SW 1271 (cell line): ENCODE measurements at places on chromosomes 1 and 21.

GRCh38 chr1:38084113-38084512 is 37.5 kb upstream of the POU3F1 start:
- DNase-seq: no peak

DNA sequence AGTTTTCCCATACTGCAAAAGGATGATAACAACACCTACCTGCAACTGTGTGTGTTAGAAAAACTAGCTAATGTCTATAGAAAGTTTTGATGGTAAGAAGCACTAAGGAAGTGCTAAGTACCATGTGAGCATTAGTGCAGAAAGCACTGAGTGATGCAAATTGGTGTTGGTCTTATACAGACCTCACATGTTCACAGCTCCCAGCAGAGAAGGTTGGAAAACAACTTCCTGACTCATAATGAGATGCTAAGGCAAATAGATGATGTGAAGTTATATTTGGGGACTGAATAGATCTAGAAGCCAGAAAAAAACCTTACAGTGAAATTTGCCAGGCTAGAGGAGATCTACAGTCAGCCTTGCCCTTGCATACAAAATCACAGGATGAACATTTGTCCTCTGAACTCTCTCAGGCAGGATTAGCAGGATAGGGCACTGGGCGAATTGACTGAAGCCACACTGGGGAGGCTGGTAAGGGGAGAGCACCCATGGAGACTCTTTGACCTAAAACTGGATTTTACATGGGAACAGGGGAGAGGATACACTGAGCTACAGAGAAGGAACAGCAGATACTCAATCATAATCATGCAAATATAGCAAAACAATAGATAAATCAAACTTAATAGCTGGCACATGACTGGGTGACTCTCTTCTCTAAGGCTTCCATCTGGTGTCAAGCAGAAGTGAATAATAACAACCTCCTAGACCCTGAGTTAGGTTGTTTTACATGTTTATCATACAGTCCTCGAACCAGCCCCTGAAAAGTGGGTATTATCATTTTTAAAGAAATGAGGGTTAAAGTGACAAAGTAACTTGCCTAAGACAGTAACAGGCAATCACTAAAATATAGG is 61.3 kb downstream of the ASTN1 start:
- no peak for DNase-seq

DNA sequence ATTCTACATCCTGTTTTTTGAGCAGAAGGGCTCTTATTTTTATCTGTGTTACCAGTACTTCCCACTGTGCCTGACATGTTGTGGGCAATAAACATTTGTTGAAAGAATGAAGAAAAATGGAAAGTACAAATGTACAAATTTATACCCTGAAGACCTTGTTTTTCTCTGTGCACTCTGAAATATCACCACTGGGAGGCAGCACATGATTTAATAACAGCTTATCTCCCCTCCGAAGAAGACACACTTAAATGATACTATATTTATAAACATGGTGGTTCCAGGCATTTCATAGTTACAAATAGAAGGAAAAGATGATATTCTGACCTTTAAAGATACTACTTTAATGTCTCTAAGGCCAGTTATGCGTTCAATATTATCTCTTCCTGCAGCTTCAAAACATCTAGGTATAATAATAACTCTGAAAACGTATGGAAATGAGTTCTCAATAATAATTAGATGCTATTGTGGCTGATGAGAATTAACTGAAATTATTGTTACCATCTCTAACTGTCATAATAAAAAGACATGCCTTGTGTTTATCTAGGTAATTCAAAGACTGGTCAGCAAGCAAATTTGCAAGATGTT is 12.8 kb downstream of the DYNLT5 start:
- DNase-seq: peak; percentile 32

DNA sequence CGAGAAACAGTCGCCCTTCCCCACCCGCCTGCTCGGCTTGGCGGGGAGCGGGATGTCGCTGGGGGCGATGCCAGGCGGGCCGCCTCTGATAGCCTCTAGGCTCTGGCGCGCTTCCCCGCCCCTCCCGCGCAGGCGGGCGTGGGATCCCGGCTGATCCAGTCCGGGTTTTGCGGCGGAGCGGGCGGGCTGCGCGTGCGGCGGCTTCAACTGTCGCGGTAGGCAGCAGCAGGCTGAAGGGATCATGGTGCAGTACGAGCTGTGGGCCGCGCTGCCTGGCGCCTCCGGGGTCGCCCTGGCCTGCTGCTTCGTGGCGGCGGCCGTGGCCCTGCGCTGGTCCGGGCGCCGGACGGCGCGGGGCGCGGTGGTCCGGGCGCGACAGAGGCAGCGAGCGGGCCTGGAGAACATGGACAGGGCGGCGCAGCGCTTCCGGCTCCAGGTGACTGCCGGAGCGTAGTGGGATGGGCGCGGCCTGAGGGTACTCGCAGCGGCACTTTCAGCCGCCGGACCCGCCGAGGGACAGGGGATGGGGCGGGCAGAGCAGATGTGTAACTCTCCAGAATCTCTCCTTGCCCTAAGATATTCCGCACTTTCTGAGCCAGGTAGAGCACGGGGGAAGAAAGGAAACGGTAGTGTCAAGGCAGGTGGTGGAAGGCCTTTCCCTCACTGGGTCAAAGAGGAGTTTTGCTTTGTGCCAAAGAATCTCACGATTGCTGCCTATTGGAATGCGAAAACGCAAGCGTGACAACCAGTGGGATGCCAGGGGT is at the start of gene FAAH:
Gene FAAH (plus strand): TSS at position 210 of the 764 bp plus-strand sequence. CDS start 32 bp downstream, at position 242.
- no peak for DNase-seq

DNA sequence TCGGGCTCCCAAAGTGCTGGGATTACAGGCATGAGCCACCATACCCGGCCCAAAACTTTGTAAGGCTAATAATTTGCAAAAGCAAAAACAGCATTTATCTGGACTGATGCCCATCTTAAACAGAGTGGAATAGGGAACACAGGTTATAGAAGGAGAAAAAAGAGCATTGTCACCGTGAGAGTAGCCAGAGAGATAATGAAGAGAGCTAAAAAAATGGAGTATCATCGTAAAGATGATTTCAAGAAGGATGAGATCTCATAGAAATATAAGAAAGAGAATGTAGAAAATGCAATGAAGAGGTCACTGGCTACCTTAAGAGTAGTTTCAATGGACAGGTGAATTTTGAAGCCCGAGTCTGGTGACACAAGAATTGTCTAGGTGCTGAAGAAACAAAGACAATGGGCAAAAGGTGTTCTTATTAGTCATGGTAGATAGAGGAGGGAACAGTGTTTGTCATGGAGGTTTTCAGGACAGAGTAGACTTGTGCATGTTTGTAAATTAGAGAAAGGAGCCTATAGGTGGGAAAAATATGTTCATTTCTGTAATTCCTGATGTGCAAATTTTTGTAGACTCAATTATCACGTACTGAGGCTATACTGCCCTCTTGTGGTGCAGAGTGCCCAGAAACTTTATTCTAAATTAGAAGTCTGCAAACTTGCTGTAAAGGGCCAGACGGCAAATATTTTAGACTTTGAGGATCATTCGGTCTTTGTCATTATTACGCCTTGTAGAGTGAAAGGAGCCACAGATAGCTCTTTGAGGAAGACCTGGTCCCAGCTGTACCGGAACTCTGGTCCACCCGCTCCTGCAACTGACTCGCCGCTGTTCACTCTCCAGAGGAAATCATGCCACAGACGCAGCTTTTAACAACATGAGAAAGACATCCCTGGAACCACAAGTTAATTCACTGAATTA is 8.1 kb upstream of the TMEM183A start:
- no peak for DNase-seq

GRCh38 chr1:160638926-160639325 is 7.9 kb downstream of the SLAMF1 start:
- DNase-seq: no peak

GRCh38 chr1:44939061-44939460 is 47.3 kb downstream of the EIF2B3 start:
- no peak for DNase-seq

DNA sequence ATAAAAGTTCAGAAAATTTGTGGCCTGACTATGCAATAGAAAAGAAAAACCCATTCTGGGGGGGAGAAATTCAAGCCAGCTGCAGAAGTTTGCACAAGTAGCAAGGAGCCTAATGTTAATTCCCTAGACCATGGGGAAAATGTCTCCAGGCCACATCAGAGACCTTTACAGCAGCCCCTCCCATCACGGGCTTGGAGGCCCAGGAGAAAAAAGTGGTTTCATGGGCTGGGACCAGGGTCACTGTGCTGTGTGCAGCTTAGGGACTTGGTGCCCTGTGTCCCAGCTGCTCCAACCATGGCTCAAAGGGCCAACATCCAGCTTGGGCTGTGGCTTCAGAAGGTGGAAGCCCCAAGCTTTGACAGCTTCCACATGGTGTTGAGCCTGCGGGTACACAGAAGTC is 42.0 kb downstream of the IL23R start:
- DNase-seq: no peak

DNA sequence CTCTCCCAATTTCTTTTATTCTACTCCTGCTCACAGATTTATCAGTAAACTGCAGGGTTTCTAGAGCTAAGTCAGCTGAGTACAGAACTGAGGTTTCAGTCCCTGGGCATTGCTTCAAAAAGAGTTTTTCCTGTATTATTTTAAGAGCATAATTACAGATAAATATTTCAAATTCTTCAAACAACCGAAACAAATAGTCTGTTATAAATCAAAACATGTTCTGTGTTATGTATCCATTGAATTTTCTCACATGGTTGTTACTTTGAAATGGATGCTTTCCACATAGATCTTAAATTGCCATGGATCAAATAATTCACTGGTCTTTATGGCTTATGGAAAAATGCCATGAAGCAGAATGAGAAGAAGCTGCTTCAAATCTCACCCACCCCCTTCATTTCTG is 64.5 kb downstream of the LRRC8C start:
- DNase-seq: no peak

GRCh38 chr1:19385869-19386591 is 73.9 kb downstream of the SLC66A1 start:
- DNase-seq: no peak

GRCh38 chr1:113388621-113389358 is 1.5 kb upstream of the MAGI3 start:
- no peak for DNase-seq

DNA sequence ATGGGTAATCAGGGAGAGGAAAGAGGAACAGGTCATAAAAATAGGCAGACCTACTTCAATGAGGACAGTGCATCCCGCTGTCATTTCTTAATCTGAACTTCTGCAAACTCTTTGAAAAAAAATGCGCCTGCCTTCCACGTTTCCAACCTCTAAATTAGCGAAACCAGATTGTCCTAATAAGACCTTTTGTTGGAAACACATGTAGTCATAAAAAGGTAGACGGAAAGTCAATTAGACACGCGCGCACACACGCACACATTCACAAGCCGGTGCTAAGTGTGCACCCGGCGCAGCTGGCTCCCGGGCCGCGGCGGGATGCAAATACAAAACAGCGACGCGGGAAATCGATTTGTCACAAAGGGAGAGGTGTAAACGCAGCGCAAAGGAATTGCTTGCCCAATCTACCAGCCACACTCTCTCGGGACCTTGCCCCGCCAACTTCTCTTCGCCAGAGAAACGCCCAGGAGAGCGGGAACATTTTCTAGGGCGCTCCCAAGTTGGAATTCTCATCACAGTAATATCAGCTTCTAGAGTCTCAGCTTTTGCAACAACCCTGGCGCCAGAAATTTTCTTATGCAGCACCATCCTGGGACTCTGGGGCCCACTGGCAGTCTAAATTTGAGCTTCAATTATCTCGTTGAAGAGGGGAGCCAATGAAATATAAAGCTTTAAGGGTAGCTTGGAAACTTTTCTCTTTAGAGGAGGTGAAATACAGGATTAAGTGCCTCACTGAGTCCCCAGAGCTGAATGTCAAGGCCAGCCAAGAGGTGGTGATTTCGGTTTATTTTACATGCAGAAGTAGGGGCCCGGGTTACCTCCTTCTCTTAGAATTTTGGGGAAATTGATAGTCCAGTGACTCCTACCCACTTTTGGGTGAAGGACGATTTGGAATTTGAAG is 4.5 kb downstream of the PRRX1 start:
- no peak for DNase-seq

- DNase-seq: no peak
These were observed 408 bp downstream of the ESRRG start for GRCh38 chr1:216722821-216723220.

GRCh38 chr1:178819123-178819522 is 51.8 kb downstream of the ANGPTL1 start:
- DNase-seq: no peak

- no peak for DNase-seq
These were observed 188.8 kb downstream of the TNR start for GRCh38 chr1:175554586-175554985.
